ENCODE measurements at places on chromosomes 7 and 10.
A peak's percentile ranks its signal among the peaks of the same experiment; 100 is the strongest.

- DNase-seq = peak; percentile 53
These were observed 43.4 kb downstream of the PRF1 start for GRCh38 chr10:70558871-70559810.

DNA sequence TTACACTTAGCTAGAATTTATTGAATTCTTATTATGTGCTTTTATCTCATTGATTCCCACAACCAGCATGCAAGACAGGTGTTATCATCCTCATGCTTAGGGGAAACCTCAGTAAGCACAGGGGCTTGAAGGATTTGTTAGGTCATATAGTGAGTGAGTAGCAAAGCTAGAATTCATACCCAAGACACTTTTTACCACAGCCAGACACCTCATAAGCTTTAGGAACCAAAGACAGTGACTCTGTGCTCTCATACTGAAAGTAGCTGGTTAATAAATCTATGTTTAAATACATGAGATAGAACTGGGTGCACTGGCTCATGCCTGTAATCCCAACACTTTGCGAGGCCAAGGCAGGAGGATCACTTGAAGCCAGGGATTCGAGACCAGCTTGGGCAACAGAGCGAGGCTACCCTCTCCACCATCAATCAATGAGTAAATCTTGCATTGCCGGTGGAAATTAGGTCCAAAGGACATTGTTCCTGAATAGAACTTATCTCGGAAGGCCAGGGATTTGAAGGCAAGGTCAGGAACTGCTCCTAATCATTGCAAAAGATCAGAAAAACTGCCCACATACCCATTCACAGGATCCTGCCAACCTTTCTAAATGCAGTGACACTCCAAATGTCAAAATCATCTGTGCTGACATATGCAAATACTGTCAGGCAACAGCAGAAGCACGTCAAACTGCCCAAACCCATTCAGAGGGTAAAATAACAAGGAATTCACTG, 523.5 kb downstream of the PARD3 start:
- no peak for DNase-seq

GRCh38 chr7:74193054-74193453, 16.8 kb upstream of the LAT2 start:
- DNase-seq = no peak

DNA sequence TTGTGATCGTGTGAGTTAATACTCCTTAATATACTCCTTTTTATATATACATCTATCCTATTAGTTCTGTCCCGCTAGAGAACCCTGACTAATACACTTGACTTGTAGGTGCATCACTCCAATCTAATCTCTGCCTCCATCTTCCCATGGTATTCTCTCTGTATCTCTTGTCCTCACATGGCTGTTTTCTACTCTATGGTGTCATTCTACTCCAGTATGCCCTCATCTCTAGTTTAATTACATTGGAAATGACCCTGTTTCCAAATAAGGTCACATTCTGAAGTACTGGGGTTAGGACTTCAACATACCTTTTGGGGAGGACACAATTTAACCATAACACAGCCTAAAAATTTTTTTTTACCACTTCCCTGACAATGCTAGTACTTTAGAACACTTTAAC, 25.8 kb upstream of the TNKS2 start:
- DNase-seq = no peak

- DNase-seq = no peak
These were observed 411 bp upstream of the SNX10 start for GRCh38 chr7:26291251-26291650.

- no peak for DNase-seq
These were observed 133.3 kb downstream of the TEX36 start for GRCh38 chr10:125549653-125550052.

DNA sequence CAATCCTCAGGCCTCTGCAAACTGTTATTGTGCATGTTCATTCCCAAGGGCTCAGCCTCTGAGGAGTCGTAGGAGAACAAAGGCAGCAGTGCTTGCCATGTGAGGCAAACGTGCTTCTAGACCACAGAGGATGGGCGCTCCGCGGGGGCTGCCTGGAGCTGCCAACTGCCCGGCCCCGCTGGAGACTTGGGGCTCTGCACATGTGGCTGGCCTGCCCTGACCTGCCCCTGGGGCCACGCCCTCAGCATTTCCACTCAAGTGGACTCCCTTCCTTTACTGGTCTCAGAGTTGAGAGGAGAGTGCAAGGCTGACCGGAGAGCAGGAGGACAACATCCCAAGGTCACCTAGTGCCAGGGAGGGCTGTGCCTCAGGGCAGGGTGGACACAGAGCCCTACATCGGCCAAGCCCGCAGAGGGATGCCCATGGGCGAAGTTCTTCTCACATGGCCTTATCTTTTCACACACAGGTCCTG, 222.3 kb upstream of the ZNF32 start:
- no peak for DNase-seq

DNA sequence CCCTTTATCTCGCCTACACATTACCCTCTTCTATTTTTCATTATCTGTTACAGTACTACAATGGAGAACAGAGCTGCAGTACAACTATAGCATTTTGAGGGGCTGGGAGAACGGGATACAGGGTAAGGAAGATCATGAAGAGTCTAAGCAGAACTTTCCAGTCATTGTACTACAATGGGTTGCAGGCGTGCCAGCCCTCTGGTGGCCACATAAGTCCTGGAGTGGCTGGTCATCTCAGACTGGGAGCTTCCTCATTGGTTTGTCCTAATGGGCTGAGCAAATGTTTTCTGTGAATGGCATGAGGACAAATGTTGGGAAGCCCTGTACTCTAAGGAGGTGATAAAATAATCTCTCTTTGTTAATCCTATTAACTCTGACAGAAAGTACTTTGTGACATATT, 33.0 kb downstream of the TMEM106B start:
- peak; percentile 59 for DNase-seq

DNA sequence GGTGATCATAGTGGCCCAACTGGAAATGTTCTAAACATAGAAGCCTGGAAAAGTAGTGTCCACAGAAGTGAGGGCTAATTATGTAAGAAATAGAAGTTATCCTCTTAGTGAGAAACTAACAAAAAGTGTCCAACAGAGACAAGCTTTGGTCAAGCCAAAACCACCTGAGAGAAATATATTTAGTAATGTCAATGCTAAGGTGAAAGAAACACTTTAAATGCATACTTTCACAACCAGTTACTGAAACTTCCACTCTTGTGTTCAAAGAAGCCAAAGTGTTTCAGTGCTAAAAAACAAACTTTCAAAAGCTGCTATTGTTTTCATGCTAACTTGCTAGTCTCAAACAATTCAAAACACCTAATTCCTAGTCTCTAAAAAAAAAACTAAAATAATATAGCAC, 18.1 kb downstream of the RAB11FIP2 start:
- no peak for DNase-seq

DNA sequence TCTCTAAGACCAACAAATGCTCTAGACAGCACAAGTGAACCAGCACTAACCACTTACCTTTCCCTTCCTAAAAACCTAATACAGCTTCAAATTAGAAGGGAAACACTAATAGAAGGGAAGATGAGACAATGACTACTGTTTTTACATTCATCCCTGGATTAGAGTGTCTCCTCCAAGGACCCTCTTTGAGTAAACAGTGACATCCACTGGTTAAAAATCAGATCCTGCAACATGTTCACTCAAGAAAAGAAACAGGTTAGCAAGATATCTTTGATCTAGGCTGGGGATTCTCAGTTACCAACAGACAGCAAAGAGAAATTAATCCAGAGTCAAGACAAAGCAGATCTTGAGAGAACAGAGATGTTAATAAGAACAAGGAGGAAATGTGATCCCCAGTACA, 177.7 kb upstream of the GHITM start:
- no peak for DNase-seq

- peak; percentile 27 for DNase-seq
These were observed 45.1 kb upstream of the NPTX2 start for GRCh38 chr7:98571986-98572385.

DNA sequence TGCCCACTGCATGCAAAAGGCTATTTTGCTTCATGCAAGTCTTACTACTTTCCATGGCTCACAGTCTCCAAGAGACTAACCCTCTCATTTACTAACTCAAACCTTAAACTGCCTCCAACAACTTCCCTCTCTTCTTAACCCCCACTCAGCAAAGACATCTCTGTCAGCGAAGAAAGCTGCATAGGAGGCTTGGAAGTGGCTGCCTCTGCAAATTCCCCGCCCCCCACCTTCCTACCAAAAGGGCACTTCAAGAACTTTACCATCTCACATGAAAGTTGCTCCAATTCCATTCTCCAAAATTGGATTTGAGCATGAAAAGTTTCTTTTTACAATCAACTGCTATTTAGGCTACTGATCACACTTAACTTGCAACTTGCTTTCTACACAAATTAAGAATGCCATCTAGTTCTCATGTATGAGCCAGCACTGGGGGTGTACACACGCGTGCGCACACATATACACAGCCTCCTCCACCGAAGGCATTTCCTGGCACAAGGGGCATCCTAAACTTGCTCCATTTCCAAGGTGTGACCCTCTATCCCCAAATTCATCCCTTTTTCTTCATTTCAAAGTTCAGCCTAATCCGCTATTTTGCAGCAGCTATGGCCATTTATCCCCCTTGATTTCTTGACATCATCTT, 1.8 kb downstream of the CCDC6 start:
- no peak for DNase-seq

GRCh38 chr10:124741281-124741921, 2.8 kb downstream of the FAM53B start:
- DNase-seq = peak; percentile 44

DNA sequence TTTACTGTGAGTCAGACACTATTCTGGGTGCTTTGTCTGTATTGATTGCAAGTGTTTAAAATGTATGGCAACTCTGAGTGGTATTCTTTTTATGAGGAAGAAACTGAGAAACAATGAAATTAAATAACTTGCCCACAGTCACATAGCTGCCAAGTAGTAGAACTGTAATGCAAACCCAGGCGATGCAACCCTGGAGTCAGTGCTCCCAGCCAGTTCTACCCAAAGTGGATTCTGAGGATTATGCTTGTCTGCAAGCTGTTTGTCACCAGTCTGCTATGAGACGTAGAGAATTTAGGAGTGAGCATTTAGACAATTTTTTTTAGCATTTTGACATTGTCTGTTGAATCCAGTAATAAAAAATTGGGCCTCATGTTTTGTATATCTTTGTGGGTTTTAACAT, 306.0 kb upstream of the LRGUK start:
- DNase-seq = no peak

GRCh38 chr7:33903791-33904680, 1.3 kb upstream of the BMPER start:
- DNase-seq = peak; percentile 35

- peak; percentile 46 for DNase-seq
These were observed 624 bp upstream of the ZNF783 start for GRCh38 chr7:149261316-149261828.

DNA sequence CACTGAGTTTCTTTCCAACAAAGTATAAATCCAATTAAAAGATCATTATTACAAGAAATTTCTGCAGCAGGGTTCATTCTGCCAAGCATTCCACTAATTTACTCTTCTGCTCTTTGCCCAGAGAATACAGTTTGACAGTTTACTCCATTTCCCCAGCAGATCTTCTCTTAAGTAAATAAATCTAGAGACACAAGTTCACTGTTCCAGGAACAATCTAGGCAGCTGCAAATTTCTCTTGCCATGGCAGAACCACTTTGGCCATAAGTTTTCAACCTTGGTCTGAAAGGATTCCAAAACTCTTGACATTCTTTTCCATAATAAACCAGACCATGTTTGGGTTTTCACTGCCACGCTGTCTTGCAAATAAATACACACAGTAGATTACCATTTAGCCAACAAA, 11.5 kb downstream of the RGS10 start:
- no peak for DNase-seq
